Lung microvascular endothelial cell (primary cell): ENCODE measurements at places on chromosomes 2 and 18.

DNA sequence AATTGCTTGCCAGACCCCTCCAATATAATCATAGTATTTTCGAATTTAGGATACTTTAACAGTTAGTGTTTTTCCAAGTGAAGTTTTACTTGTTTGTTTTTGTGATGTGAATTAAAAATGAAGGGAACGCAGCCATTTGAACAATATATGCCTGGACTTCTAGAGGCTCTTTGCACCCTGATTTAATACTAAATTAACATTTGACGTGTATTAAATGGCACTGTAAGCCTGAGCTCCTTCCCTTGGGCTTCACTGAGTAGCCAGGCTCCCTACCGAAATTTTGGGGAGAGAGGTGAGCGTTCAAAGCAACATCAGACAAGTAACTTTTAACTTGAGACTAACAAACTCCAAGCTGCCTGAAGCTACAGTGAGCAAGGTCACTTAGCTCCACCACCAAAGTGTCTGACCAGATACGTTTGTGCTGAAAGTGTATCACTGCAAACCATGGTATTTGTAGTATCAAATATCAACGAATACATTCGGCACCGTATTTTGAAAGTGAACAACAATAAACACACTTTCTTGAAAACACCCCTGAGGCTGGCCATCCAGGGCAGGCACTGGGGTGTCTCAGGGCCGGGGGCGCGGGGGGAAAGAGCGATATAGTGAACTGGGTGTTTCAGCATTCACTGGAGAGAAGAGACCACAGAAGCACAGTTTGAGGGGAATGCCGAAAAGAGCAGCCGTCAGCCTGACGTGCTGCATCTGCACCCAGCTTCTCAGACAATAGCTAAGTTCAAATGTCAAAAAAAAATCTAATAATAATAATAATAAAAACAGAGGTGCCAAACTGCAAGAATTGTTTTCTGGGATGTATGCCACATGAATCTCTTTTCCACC is 7.7 kb upstream of the POU3F3 start:
- no peak for DNase-seq

DNA sequence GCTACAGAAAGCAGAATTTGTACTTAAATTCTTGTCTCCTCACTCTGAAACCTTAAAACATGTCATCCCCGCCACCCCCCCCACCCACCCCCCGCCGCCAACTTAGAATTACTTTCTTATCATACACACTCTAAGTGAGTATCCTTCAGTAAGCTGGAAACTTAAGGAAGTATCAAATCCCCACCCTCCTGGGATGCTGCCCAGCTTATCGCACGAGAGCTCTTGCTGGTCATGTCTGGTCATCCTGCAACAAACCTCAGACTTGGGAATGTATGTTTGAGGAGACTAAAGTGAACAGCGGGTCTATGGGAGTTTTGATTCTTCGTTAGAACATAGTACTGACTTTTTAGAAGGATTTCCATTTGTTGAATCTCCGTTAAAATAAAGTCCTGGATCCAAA is 203.3 kb downstream of the PTGR3 start:
- peak; percentile 8 for DNase-seq

DNA sequence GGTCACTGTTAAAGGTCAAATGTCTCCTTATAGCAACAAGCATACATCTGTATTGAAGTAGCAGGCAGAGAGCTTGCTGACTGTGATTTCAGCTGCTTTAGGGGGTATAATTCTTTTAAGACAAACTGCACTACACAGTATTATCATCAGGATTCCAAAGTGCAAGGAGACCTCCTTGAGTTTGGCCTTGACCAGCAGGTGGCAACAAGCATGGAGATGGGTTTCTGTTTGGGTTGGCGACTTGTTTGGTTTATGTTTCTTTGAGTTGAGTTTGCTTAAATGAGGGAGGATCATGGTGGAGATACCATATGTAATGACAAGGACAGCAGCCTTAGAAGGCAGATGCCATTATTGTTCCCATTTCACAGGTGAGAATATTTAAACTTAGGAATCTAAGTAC is 681.0 kb upstream of the ID2 start:
- DNase-seq: no peak

- DNase-seq: no peak
These were observed 45.5 kb upstream of the CAB39 start for GRCh38 chr2:230666885-230667712.

- peak; percentile 17 for DNase-seq
These were observed 40.2 kb upstream of the GMCL1 start for GRCh38 chr2:69789175-69789721.

GRCh38 chr2:110866045-110866444 is 133.7 kb downstream of the ACOXL start:
- DNase-seq: no peak

- DNase-seq: no peak
These were observed 70.7 kb downstream of the CALCRL start for GRCh38 chr2:187377340-187377739.

DNA sequence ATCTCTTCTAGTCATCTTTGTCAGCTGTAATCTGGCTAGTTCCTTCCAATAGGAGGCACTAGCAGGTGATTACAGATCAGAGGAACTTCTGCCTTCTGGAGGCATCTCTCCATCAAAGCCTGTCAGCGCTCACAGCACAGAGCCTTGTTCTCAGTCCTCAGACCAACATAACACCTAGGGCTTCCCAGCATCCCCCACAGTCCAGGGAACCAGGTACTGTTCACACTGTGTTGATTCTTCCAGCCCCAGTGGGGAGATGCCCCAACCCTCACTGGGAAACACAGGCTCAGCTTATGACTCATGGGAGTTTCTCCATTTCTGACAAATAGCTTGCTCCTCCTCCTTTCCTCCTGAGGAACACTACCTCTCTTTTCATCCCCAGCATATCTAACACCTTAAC is 601.7 kb downstream of the CBLN2 start:
- DNase-seq: no peak

DNA sequence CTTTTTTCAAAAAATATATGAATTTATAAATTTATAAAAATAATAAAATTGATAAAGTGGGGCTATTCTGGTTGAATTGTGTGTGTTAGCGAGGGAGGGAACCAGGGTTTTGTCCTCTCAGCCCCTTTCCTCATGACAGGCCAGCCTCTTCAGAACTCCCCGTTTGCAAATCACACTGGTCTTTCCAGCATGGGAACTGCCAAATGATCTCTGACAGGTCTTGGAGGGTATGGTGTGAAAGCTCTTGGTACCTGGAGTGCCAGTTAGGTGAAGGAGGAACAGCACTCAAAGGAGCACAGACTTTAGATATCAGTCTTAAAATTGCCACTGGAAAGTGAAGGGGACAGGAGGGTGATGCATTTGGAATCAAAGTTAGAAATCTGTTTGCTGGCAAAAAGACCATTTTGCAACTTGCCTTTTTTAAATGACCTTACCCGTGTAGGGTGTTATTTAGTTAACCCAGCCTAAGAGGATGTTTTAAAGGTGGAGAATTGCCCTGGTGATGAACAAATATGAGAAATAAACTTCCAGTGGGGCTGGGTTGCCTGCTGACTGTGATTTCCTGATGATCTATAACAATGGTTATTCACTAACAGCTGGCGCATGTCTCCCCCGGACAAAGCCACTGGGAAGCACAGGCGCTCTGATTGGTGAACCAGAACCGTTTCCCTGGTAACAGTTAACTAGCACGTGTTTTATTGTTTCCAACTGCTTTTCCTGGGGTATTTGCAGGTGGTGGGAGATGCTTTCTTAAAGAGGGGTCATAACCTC is 85.3 kb upstream of the EFEMP1 start:
- DNase-seq: peak; percentile 99

DNA sequence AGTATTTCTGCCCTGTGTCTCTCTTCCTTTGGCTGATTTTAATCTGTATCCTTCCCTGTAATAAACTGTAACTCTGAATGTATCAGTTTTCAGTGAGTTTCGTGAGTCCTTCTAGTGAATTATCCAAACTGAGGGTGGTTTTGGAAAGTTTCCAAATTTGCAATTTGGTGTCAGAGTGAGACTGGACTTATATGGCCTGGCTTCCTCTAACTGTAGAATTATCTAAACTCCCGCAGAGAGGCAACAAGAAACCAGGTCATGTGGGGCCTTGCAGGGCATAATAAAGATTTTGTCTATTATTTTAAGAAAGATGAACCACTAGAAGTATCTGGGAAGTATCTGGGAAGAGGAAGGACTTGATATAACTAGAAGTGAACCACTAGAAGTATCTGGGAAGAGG is 95.3 kb upstream of the RNF152 start:
- no peak for DNase-seq

DNA sequence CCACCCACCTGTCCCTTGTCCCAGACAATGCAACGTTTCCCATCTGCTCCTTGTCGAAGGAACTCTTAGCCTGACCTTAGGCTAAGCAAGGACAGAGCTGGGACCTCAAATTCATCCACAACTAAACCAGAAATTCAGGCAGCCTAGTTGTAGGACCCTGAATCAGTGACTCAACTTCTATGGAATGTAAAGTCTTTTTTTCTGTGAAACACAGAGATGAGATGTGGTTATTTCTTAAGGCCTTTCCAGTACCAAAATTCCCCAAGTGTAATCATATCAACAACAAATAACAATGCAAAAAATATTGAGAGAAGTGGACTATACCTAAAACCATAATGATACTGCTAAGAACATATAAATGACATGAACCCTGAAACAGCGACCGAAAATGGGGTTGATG is 46.7 kb downstream of the EN1 start:
- DNase-seq: no peak

DNA sequence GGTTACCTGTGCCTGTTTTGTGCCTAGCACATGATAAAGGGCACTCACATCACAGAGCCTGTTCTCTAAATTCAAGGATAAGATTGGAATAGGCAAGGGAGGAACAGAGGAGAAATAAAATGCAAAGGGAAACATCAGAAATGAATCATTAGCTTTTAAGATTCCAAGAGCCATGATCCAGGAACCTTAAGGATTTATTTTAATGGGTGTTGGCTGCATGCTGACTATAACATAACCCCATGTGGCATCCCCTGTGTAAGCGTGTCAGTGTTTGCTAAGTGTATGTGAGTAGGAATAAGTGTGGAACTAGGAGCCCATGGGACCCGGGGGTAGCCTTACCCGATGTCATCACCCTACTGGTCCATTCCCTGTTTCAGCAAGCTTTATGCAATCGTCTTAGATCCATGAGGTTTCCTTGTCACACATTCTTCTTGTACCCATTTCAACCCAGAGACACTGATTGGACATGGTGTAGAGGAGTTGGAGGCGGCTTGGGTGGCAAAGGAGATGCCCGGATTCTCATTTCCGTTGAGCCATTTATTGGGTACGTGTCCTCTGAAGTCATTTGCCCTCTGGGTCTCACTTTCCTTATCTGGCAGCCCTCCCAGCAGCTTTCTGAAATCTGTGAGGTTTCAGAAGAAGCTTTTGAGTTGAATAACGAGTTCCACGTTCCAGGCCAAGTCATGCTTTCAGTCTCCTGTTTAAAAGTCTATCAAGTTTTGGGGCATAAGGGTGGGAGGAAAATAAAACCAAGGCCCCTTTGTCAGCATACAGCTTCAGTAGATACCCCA is 117.0 kb downstream of the MGAT5 start:
- no peak for DNase-seq

GRCh38 chr2:74204436-74204835 is 6.0 kb downstream of the MTHFD2 start:
- no peak for DNase-seq

- no peak for DNase-seq
These were observed 215.4 kb upstream of the ITGA4 start for GRCh38 chr2:181241797-181242196.

- peak; percentile 48 for DNase-seq
These were observed 301.3 kb upstream of the RGPD4 start for GRCh38 chr2:107525406-107525805.

GRCh38 chr2:34995196-34995595 is 1360.4 kb upstream of the CRIM1 start:
- DNase-seq: no peak

- no peak for DNase-seq
These were observed 126.6 kb downstream of the DPP4 start for GRCh38 chr2:161947406-161947805.

DNA sequence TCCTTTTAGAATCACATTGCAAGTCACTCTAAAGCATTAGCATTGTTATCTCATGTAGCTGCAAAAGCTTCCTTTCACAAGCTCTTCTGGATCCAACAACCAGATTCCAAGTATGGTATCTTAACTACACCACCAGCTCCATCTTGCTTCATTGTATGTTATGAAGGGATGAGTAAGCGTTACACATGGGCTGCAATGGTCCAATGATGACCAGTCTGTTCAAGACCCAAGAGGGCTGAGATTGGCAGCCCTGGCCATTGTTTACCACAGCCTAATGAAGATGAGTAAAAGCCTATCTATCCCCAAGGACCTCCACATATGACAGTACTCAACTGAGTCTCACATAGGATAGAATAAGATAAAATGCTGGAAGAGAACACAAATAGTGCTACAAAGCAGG is 6.3 kb downstream of the CFLAR start:
- no peak for DNase-seq

GRCh38 chr2:96808176-96808837 is 7.8 kb upstream of the CNNM3 start:
- DNase-seq: no peak
